ENCODE measurements at places on chromosomes 4 and X.

GRCh38 chr4:40825014-40825838, 75.5 kb downstream of the NSUN7 start:
- DNase-seq: no peak

DNA sequence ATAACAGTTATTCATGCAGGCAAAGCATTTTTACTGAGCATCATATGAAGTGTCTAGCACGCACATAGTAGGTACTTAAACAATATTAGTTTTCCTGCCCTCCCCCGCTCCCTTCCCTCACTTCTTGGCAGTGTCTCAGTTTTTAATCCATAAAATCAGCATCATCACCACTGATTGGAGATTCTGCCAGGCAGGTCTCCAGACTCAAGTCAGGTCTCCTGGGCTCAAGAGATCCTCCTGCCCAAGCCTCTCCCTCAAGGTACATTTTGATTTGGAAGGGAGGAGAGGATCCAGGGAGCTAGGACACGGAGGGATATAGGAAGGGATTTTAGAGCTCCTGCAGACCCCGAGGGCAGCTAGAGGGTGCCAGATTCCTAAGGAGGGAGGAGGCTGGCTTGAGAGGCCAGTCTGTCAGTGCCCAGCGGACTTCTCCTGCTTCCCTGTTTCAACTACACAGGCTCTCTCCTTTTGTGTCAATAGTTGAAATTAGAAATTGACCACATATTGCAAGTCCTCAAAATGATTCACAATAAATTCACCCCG, 4.4 kb upstream of the FAT1 start:
- no peak for DNase-seq

GRCh38 chrX:113297437-113297836, 456.8 kb upstream of the AMOT start:
- DNase-seq: no peak

DNA sequence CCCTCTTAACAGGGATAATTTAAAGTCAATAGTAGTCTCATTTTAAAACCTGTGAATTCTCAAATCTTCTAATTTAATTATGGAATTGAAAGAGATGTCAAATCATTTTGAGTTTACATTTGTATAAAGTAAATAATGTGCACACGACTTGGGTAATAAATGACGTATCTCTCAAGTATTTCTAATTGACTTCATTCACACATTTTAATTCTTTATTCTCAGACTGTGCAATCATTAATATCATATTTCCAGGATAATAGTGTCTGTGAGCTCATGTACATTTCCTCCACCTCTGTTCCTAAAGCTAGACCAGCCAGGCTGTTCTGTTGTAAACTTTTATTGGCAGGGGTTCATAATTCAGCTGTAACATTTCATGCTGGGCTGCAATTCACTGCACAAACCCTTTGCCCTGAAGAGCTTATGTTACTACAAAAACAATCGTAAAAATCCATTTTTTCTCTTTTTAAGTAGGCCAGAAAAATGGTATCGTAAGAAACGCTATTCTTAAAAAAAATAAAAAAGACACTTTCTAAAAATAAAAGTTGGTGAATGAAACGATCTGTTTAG, 1103.1 kb upstream of the TENM3 start:
- peak; percentile 45 for DNase-seq

GRCh38 chr4:26028793-26029567, 115.0 kb downstream of the SMIM20 start:
- no peak for DNase-seq

DNA sequence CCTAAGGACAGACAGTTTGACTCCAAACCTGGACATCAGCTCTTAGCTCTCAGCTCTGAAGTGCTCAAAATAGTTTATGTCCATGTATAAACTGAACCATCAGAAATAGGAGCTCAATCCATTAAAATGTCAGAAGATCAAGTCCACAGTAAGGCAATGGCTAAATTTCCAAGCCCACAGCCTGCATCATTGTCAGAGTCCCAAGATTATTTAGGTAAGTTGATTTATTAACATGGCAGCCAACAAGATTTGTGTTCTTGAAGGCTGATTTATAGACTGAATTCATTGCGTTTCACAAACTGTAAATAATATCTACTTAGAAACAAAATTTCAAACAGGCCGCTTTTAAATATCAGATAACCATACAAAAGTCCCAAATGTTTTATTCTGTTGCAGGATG, 286.5 kb upstream of the ADGRL3 start:
- DNase-seq: no peak

GRCh38 chr4:76518241-76518640, 83.2 kb downstream of the SHROOM3 start:
- DNase-seq: no peak

DNA sequence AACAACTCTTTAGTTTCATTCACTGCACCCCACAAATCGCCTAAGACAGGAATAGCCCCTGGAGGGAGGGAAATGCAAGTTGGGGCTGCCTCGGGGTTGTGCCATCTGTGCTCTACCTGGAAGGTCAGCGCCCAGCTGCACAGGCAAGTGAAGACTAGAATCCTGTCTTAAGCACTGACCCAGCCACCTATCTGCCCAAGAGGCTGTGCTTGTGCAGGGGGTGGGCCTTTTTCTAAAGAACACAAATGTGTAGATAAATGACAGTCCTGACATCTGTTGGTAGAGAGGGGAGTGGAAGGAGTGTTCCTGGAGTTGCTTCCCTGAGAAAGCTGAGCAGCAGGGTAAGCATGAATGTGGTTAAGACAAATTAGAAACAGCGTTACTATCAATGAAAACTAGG, 15.7 kb downstream of the ZNF518B start:
- DNase-seq: no peak

- no peak for DNase-seq
These were observed 52.8 kb upstream of the POU4F2 start for GRCh38 chr4:146585761-146586333.

DNA sequence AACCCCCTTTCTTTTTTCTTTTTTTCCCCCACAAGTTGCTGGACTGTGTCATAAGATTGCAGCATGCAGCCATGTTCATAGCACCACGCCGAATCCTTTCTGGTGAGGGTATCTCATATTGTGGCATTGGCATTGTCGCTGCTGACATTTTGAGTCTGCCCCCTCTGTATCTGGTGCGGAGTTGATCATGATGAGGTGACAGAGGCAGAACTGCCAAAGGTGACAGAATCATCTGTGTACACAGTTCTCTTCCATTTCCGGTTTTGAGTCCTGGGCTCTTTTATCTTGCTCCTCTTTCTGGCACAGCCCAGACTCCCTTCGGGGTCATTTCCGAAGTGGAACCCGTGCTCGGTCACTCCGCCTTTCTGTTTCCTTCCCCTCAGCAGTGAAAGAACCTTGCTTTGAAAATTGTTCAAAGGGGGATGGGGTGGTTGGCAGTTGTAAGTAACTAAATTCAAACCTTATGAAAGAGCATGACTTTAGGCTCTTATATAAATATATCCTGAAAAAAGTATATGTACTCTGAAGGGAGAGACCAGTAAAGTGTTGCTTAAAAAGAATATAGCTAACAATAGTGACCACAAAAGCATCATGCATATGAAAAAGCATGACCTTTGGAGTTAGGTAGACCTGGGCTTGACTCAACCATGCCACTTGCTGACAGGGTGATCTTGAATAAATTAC, 55.0 kb upstream of the BMP2K start:
- no peak for DNase-seq

GRCh38 chr4:40058121-40058520, 1.5 kb downstream of the N4BP2 start:
- DNase-seq: no peak

DNA sequence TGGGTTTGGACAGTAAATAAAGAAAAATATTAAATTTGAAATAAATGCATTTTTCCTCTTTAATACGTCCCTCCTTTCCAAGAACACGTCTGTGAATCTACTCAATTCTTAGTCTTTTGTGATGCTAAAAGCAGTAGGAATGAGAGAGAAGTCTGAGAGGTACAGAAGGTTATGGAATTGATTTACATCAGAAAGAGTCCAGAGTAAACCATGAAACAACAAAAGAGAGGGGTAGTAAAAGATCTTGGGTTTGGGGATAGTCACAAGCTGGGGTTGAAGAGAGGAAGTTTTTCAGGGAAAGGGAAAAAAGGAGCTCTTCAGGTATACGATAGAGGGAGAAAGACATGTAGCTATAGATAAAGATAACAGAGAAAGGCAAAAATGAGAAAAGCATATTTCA, 215.4 kb downstream of the RAB28 start:
- DNase-seq: no peak

DNA sequence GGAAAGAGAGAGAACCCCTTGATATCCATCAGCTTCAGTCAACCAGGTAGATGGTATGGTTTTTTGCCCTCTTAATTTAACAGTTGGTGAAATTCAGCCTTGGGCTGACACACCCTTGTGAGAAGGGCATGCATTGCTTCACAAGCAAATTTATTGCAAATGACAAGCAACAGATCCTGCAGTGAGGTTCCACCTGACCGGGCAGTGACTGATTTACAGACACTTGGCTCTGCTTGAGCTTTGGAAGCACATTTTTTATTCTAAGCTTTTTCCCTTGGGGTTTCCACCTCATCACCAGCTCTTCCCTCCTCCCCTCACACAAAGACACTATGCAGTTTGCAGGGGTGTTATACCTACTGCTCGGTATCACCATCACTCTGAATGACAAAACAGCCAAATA, 28.3 kb upstream of the SERTM2 start:
- no peak for DNase-seq

DNA sequence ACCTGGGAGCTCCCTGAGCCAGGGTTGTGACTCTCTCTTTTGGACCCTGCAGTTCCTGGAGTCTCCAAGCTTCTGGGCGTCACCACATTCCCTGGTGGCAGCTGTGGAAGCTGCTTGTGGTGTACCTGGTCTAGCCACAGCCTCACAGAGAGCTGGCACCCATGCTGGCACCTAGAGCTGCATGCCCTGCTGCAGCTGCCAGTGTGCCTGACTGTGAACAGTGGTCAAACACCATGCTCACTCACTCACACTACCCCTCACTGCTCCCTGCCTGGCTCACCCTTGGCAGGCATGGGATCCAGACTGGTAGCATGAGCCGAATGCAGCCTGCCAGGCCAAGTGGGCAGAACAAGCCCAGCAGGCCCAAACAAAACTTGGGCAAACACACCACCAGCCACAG, 66.6 kb downstream of the NAA11 start:
- no peak for DNase-seq

- no peak for DNase-seq
These were observed 1.1 kb downstream of the SLIT2 start for GRCh38 chr4:20252656-20253282.

DNA sequence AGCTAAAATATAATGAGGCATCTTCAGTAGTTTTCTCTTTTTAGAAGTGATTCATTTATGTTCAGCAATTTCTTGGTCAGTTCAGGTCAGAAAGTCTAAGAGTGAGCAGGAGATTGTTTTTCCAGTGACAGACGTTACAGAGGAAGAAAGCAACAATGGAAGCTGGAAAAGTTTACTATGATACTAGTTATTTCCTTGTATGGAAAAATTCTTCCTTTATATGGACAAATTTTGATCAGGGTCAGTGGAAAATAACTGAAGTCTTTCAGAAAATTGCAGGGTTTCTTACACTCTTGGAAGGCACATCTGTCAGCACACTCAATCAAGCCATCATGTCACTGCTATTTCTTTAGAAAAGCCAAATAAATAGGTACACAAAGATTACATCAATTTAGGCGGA, 1120.7 kb downstream of the FAT4 start:
- DNase-seq: no peak

- no peak for DNase-seq
These were observed 1.6 kb upstream of the SUV39H1 start for GRCh38 chrX:48694776-48695533.

GRCh38 chrX:105882581-105883275, 60.4 kb downstream of the NRK start:
- peak; percentile 37 for DNase-seq

GRCh38 chrX:121008920-121009319, 23.4 kb upstream of the CT47A1 start:
- no peak for DNase-seq

DNA sequence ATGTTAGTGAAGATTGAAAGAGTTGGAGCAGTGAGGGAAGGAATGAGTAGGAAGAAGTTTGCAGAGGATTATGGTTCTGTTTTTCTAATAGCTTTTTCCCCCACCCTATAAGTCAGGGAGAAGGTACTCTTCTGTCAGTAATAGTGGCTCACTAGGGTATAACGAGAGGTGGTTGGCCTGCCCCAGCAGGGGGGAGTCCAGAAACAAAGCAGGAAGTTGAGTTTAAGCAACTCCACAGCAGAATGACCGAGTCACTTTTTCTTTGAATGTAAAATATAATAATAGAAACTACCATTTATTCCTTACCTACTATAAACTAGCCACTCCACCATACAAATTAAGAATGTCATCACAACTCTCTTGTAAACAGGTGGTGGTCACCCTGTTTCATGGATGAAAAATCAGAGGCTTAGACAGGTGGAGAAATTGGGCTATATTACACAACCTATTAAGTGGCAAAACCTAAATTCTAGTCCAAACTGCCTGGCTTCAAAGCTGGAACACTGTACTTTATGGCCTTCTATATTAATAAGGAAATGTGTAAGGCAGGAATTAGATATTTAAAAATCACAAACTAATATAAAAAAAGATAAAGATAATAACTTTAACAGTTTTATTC, 21.9 kb downstream of the AP1AR start:
- no peak for DNase-seq

DNA sequence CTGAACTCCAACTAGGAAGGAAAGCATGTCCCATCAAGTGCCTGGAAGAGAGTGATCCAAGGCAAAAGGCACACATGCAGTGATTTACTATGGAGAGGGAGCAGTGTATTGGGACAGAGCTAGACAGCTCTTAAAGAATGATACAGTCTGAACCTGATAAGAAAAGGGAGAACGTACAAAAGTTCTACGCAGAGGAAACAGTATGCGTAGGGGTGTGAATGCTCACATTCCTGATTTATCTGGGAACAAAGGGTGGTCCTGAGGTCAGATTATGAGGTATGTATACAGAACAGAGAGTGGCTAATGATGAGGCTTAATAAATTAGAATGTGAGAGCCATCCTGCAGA, 12.0 kb downstream of the HS3ST1 start:
- DNase-seq: no peak

DNA sequence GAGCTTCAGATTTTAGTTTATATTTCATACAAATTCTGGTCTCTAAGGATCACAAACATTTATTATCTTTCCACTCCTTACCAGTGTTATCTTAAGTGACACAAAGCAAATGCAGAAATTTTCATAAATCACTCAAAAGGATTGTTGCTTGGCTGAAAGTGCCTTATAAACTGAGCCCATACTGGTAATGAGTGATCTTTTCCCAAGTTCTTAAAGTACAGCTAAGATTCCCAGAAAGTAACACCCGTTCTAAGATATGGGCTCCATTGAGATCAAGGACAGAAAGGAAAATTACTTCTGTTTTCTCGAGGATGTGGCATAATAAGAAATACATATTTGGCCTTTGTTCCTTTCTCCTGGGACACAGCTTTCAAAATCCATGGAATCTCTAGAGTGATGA, 313.7 kb downstream of the ARHGAP24 start:
- no peak for DNase-seq

DNA sequence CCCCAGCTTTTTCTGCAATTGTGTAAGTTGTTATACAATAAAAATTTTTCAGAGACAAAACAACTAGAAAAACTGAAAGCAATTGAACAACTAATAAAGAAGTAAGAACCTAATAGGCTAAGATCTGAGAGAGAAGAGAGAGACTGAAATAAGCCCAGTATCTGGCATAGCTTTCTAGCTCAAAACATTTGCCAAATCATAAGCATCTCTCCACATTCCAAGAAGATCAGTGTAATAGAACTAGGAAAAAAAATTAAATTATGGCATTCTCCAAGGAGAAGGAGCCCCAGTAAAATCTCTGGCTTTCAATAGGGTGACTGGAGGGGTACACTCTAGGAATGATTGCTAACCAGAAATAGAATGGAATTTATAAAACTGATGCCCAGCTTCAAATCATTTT, 19.0 kb upstream of the PPP3CA start:
- no peak for DNase-seq

GRCh38 chr4:88382621-88383020, 4.0 kb downstream of the HERC6 start:
- no peak for DNase-seq
